ENCODE measurements at places on chromosomes 1 and 21. TPM values are rescaled to one million over a fixed set of nuclear protein-coding genes. Genes with fewer than 3 reads are reported as not detected.

DNA sequence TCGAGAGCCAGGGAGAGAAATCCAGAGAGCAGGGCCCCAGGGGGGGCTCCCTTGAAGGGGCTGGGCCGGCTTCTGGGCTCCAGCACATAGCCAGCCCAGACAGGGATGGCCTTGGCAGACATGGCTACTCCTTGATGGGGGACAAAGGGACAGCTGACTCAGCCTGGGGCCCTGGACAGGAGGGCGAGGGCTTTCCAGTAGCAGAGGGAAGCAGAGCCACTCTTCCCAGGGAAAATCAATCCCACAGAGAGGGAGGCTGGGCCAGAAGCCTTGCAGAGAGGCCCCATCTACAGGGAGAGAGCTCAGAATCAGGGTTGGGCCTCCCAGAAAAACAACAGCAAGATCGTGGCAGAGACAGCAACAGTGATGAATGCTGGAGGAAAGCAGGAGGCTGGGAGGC, 15.6 kb downstream of the IGFN1 start:
- no peak for DNase-seq

- peak; percentile 57 for DNase-seq
Observed at GRCh38 chr1:201888282-201889089, at the start of gene SHISA4. TSS of gene SHISA4 (plus strand) at chr1:201888898. CDS start at chr1:201888995, 97 bp downstream.

GRCh38 chr1:243500512-243500911, 244.7 kb downstream of the SDCCAG8 start:
- no peak for DNase-seq

- no peak for DNase-seq
Observed at GRCh38 chr1:229815961-229816360, 189.9 kb downstream of the URB2 start.

PIGR gene
- polyA plus RNA-seq = 0.26 TPM

DNA sequence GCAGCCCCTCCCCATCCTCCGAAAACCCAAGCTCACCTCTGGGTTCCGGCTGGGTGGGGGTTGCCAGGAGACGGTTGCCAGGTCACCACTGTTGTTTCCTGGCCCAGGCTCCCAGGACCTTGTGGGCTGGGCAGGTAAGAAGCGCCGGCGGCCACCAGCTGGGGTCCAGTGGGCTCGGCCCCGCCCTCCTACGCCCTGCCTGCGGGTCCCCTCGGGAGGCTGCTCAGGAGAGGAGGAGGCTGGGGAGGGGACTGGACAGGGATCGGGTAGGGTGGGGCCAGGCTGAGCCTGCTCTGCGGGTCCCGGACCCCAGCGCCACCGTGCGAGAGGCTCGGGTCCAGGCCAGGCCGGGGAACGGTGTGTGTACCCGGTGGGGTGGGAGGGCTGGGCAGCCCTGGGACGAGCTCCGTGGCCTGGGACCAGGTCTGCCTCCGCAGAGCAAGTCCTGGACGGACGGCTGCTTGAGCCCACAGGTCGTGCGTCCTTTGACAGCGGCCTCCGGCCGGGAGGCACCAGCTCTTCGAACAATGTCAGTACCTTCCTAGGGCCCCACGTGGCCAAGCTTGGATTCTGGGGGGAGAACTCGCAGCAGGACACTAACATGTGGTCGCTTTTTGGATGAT, at the start of gene TTLL10:
Gene TTLL10, plus strand, starts transcription at position 88 of the 623 bp plus-strand sequence. CDS start 5,336 bp downstream, outside the sequence.
- no peak for DNase-seq

- no peak for DNase-seq
Observed at GRCh38 chr1:201020721-201021629, 2.5 kb downstream of the KIF21B start.

DNA sequence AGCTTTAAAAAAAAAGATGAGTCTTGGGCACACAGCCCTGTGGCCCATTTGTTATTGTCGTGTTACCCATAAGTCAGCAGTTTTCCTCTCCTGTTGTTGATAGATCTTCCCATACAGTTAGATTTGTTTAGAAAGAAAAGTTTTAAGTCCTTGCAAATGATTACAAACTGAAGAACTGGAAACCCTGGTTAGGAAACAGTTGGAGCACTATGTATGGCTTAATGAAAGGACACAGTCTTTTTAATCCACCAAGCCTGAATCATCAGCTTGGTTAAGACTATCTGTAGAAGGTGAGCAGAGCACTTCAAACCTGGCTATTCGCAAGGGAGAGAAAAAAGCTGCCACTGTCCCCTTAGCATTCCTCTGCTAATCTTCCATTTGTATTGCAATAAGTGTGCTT, 241.0 kb downstream of the DISC1 start:
- no peak for DNase-seq

ST6GALNAC3 gene
- 40.1 TPM for polyA plus RNA-seq

RXFP4 gene
- not detected for polyA plus RNA-seq

LRRN2 gene
- 1.6 TPM for polyA plus RNA-seq

GRCh38 chr1:165896277-165896676, 68.9 kb downstream of the UCK2 start:
- DNase-seq = no peak

GRCh38 chr1:40532844-40533424, 1.5 kb downstream of the ZNF684 start:
- peak; percentile 17 for DNase-seq

- DNase-seq = no peak
Observed at GRCh38 chr1:42305639-42306038, 29.4 kb downstream of the FOXJ3 start.

GRCh38 chr1:18261891-18262290, 154.3 kb downstream of the IGSF21 start:
- DNase-seq = no peak

GRCh38 chr1:230542681-230543080, 99.6 kb upstream of the COG2 start:
- no peak for DNase-seq

TSPAN1 gene
- polyA plus RNA-seq = 13.7 TPM

BARHL2 gene
- polyA plus RNA-seq = not detected

ANGPTL3 gene
- polyA plus RNA-seq = 0.56 TPM

DNA sequence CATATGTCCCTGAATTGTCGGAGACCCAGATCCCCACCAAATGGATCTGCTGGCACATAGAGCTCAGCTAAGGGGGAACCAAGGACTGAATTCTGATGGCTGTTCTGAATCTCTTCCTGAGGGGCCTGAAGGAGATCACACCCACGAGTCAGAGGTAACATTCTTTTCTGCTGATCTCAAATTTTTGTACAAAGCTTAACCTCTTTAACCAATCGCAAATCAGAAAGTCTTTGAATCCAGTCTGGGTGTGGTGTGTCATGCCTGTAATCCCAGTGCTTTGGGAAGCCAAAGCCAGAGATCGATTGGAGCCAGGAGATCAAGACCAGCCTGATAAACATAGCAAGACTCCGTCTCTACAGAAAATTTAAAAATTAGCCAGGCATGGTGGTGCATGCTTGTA, 62.8 kb upstream of the PRRC2C start:
- DNase-seq = no peak
